Hematopoietic multipotent progenitor cell treated with erythropoietin and hydrocortisone succinate and interleukin-3 and kit ligand, for 6 days (in vitro differentiated cells): ENCODE measurements at places on chromosomes 11 and 22.

GRCh38 chr11:59802639-59803176 is 7.9 kb downstream of the MRPL16 start:
- peak; percentile 85 for DNase-seq

GRCh38 chr11:45855308-45855707 is 8.0 kb downstream of the CRY2 start:
- no peak for DNase-seq

DNA sequence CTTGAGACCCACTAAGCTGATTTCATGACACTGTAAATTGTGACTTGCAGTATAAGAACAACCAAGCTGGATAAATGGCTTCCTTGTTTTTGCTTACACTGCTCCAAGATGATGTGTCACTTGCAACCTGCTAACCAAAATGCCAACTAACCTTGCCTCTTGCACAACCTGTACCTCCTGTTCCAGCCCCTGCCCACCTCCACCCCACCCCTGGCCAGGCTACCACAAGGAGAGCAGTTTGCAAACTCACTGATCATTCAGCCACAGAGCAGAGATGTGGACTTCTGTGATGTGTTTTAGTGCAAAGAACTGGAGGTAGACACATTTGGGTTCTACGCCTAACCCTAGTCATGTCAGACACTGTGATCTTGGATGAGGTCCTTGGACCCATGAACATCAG is 4.3 kb upstream of the APOL6 start:
- DNase-seq: no peak

DNA sequence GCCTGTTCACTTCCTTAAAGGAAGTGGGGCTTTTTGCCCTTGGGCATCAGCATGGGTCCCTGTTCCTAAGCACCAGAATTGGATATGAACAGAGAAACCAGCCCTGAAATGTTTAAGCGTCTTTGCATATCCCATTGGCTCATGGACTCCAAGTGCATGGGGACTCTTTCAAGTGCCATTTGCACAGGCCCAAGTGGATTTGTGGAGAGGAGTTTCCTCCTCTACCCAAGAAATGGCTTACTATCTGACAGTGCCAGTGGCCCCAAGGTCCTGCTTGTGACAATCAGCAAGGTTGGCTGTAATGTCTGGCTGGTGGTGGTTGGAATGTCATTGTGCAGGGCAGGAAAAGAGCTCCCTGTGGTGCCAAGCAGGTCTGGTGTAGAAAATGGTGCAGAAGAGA is 4.0 kb downstream of the TOMM22 start:
- DNase-seq: no peak

DNA sequence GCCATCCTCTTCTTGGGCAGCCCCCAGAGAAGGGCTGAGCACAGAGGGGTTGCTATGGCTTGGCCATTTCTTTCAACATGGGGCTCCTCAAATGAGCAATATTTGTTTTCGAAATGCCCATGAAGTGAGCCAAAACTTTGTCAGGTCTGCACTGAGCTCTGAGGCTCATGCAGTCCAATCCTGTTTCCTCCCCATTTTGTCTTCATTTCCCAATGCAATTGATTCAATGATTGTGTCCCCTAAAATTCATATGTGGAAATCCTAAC is 60.6 kb upstream of the CD44 start:
- no peak for DNase-seq
